ENCODE measurements at places on chromosomes 13 and 19.
A peak's percentile ranks its signal among the peaks of the same experiment; 100 is the strongest.

DNA sequence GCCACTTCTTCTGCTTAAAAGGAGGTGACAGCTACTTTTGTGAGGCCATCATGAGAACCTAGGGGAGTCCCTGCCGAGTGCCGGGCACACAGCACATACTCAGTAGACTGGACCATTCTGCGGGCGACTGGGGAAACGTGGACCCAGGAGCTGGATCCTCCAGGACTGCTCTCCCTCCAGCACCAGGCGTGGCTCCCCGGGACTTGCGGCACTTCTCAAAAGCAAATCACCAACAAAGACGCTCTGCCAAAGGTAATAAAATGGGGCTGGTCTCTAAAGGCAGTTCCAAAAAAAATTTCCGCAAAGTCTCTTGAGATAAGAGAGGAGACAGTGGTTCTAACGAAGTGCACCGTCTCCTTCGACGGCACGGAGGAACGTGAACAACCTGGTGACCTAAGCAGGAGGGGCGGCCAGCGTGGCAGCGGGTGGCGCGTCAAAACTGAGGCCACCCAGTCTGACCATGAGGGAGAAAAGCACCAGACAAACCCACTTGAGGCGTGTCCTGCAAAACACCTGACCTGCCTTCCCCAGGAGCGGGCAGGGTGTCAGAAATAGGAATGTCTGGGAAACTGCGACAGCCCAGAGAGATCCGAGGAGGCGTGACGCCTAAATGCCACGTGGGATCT lies 1.4 kb upstream of the TMPRSS9 start:
- DNase-seq = no peak

GRCh38 chr19:29681422-29682235 lies 16.4 kb downstream of the PLEKHF1 start:
- DNase-seq = no peak

GRCh38 chr19:14818588-14818987 lies 16.4 kb downstream of the OR7A5 start:
- no peak for DNase-seq

DNA sequence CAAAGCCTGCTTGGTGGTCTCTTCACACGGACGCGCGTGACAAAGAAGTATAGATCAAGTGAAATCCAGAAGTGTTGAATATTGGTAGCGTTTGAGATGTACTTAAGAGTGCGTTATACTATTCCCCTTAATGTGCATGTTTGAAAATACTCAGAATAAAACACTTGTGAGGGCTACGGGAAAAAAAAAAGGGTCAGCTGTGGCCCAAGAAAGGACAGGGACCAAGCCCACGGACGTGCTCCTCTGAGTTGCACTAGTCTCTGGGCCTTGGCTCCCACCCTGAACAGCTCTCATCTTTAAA lies 622 bp upstream of the RBM42 start:
- DNase-seq = no peak

- DNase-seq = peak; percentile 34
These were observed 5.2 kb upstream of the KBTBD7 start for GRCh38 chr13:41199526-41199925.

All from GM13977 (cell line).